Cerebellar nuclear complex (tissue), 1 donor: ENCODE measurements at places on chromosomes 12 and 14.

GRCh38 chr14:71918955-71919354 lies 13.3 kb upstream of the RGS6 start:
- DNase-seq, result no peak

DNA sequence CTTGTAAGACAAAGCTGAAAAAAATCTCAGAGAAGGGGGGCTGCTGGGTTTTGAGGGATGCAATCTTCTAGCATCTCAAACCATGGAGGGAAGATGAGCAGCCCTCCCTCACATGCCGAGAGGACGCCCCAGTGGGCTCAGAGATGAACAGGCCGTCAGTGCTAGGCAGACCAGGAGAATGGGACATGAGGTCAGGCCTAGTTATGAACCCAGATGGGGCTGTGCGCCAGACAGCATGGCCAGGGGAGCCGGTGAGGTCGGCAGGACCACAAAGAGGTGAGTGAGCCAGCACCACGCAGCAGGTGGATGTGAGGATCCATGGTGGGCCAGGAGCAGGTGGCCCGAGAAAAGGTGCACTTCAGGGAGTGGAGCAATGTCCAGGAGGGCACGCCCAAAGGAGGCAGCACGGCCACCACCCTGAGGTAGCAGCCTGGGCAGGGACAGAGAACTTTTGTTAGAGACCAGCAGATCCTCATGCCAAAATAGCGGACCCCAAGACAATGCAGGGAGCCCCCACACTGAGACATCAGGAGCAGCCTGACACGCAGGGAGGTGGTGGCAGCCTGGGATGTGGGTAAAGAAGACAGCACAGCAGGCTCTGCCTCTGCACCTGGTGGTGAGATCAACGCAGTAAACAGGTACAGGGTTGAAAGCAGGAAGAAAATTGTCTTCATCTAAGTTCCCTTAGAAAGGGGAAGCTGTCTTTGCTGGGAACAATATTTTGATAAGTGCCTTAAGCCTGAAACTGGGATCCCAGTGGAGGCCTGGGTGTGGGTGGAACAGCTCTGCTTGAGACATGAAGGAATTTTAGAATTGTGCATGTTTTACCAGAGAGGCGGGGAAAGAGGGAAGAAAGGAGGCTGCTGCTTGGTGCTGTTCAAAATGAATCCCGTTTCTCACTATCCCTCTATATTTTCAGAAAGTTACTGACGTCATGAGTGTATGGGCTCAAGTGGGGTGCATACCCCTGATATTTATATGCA lies 17.8 kb upstream of the MCRS1 start:
- DNase-seq, result no peak

GRCh38 chr14:61128382-61129167 lies 147.5 kb downstream of the SLC38A6 start:
- no peak for DNase-seq

DNA sequence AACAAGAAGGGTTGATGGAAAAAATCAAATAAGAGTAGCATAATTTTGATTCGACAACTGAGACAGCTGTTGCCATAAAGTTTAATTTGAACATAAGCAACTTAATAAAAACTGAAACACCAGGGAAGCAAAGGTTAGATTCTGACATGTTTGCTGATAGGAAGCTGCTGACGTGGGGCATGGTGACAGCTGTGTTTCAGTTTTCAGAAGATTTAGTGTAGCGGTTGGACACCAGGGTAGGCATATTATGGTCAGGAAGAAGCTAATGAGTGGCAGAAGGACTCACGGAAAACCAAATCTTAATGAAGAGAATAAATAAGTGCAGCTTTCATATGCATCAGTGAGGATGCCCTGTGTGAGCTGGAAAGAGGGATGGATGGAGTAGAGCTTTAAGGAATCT lies 336.7 kb upstream of the RPL10L start:
- DNase-seq, result no peak

- no peak for DNase-seq
Observed at GRCh38 chr12:80017261-80017870, 82.0 kb upstream of the OTOGL start.

- DNase-seq, result no peak
Observed at GRCh38 chr12:89384050-89384758, 31.9 kb upstream of the DUSP6 start.

DNA sequence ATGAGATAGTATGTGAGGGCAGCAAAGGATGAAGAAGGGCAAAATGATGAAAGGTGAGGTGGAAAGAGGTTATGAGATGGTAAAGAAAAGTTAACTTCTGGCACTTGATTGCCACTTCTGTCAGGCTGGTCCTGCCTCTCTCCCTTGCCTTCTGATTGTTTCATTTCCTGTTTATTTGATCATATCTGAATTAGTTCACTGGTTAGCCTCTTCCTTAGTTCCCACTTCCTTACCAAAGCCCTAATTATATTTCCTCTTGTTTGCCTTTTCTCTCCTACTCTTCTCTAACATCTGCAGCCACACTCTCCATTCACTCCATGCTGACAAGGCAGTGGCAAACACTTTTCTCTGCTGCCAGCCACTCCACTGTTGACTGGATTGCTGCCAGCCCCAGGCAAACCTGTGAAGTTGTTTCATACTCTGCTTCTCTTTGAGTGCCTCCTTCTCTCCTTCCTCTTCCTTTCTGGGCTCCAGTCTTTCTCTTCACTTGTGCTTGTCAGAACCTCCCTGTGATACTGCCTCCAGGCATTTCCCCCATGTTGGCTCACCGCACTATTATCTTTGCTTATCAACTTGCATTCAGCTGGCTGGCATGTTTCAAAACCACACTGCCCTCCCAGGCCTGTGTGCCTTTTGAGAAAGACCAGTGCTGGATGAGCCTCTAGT lies 8.1 kb downstream of the PNP start:
- no peak for DNase-seq

DNA sequence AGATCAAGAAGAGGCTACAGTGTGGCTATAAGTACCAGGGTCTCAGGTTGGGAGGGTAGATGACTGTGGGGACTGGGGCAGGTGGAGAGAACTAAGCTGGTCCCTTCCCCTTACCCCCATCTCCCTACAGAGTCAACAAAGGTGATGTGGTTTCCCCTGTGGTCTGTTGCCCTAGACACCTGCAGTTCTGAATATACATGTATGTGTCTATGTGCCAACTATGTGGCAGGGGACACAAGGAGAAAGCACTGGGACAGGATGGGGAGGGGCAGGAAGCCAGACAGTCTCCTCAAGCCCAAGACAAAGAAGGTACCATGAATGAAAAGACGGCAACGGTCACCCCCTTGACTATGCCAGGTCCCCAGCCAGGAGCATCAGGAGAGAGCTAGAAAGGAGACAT lies 4.5 kb upstream of the HDAC7 start:
- DNase-seq, result no peak

- DNase-seq, result no peak
Observed at GRCh38 chr12:126506426-126507182, 1441.4 kb downstream of the AACS start.

DNA sequence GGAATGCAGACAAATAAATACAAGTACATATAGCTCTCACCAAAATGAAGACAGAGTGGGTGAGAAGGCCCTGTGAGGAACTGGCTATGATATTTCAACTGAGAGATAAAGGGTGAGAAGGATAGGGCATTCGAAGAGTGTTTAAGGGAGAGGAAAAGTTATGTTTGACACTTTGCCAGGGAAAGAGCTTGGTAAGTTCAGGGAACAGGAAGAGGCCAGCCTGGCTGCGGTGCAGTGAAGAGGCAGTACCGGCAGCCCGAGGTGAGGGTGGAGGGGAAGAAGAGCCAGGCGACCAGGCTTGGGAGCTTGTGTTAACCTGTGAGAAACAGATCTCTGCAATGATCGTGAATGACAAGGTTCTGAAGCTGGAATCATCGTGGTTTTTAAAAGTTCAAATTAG lies 84.7 kb upstream of the RFX4 start:
- no peak for DNase-seq

DNA sequence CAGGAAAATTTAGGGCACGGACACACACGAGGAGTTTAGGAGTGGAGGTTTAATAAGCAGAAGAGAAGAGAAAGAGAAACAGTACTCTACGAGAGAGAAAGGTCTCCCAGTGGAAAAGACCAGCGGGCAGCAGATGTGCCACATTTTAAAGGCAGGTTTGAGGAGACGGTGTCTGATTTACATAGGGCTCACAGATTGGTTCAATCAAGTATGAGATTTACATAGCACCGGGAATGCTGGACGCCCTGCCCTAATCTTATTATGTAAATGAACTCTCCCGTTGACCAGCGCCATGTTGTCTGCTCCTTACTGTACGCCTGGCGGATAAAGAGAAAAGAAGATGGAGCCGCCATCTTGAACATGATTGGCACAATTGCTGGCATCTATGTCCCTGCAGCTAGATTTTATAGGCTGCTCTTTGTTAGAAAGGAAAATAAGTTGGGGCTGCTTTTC lies 17.9 kb downstream of the NFKBIA start:
- no peak for DNase-seq

DNA sequence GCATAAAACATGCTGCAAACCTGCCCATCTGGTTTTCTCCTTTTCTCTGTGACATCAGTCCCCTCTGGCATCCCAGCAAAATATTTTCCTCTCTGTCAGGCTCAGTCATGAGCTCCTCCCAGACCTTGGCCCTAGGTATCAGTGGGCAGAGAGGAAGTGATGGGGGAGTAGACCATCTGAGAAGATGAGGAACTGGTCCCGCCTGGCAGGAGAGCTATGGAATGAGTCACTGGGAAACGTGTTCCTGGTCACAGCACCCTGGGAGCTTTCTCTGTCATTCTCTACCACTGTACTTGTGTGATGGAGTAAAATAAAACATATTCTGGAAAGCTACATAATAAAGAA lies 5.0 kb upstream of the SRSF9 start:
- DNase-seq, result no peak

DNA sequence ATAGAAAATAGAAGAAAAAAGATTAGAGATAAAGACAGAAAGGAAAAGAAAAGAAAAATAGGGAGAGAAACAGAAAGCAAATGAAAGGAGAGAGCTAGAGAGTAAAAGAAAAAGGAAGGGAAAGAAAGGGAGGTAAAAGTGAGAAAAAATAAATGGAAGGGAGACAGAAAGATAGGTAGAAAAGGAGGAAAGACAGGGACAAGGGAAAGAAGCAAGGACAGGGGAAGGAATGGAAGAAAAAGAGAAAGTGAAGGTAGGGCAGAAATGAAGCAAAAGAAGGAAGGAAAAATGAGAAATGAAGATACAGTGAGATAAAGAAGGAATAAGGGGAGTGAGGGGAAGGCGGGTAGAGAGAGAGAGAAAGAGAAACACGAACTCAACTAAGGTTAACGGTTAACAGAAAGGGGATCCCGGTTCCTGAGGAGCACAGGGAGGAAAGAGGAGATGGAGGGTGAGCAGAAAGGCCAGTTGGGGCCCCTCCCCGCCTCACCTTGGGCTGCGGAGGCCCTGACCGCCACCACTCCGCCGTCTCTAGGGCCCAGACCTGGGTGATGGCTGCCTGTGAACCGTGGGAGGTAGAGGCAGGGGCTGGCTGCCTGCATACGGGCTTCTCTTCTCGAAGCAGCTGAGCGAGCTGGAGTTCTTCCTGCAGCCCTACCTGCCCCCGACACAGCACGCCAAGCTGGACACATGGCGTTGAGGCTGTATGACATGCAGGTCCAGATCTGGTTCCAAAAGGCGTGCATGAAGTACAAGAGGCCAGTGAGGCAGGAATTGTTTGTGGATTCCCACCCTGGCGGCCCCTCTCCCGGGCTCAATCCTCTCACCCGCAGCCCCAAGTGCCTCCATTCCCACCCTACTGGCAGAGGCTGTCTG lies 59.5 kb downstream of the SMUG1 start:
- no peak for DNase-seq

DNA sequence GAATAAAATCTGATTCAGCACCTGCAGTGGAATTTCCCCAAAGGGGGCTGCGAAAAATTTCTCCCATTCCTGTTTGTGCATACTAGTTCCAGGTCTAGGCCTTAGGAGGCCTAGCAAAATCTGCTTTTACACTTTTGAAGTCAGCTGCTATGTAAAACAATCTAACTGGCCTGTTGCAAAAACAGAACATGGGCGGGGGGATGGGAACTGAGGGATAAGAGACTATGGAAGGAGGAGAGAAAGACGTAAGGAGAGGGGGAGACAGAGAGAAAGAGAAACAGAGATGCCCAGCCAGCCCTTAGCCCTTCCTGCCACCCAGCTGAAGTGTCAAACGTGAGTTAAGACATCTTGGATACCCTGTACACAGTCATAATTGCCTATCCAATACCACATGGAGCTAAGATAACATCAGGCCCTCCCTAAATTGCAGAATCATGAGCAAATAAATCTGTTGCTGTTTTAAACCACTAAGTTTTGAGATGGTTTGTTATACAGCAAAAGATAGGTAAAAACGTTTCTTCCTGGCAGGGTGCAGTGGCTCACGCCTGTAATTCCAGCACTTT lies 45.6 kb downstream of the SPTLC2 start:
- DNase-seq, result no peak
